Kasumi-1 (cell line): ENCODE measurements at places on chromosomes 11 and 22.

- no peak for DNase-seq
Measured at GRCh38 chr22:28909375-28909774, 26.0 kb downstream of the ZNRF3 start.

GRCh38 chr11:74672956-74673692 is 58.1 kb downstream of the CHRDL2 start:
- DNase-seq: no peak

- no peak for DNase-seq
Measured at GRCh38 chr11:70566768-70567530, 168.6 kb downstream of the CTTN start.

GRCh38 chr11:129813231-129813791 is 2.3 kb upstream of the TMEM45B start:
- DNase-seq: no peak

GRCh38 chr22:31969789-31970489 is 25.6 kb downstream of the YWHAH start:
- DNase-seq: peak; percentile 49

- no peak for DNase-seq
Measured at GRCh38 chr22:39946126-39946502, 14.1 kb upstream of the TMA7B start.

GRCh38 chr11:565921-566509 is 5.2 kb downstream of the RASSF7 start:
- DNase-seq: no peak

DNA sequence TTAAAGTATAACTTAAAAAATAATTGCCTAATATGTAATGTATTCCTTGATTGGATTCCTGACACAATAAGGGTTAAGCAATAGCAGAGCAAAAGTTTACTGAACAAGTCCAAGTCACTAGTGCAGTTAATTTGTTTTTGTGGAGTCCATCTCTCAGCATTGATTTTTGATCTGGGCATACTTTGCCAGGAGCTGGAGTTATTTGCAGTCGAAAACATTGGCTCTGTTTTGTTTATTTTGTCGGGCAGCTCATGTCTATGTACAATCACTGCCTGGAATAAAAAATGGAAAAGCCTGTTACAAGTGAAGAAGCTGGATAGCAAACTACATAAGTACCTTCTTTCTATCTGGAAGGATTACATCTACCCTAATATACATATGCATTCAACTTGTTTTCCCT is 625.2 kb downstream of the CNTN5 start:
- DNase-seq: no peak

DNA sequence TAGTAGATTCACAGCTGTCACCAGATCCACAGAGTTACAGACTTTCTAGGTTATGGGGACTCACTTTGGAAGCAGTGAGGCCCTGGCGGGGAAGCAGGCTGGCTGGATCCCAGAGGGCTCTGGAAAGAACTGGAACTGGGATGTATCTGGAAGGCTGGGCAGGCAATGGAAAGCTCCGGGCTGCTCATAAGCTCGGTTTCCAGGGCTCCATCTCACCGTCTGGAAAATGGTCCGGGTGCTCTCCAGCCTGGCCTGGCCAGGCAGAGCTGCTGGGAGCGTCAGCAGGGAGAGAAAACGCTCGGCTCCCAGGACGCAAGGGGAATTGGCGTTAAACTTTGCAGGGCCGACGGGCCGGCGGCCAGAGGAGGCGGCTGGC is 335 bp upstream of the SEZ6L start:
- DNase-seq: no peak

DNA sequence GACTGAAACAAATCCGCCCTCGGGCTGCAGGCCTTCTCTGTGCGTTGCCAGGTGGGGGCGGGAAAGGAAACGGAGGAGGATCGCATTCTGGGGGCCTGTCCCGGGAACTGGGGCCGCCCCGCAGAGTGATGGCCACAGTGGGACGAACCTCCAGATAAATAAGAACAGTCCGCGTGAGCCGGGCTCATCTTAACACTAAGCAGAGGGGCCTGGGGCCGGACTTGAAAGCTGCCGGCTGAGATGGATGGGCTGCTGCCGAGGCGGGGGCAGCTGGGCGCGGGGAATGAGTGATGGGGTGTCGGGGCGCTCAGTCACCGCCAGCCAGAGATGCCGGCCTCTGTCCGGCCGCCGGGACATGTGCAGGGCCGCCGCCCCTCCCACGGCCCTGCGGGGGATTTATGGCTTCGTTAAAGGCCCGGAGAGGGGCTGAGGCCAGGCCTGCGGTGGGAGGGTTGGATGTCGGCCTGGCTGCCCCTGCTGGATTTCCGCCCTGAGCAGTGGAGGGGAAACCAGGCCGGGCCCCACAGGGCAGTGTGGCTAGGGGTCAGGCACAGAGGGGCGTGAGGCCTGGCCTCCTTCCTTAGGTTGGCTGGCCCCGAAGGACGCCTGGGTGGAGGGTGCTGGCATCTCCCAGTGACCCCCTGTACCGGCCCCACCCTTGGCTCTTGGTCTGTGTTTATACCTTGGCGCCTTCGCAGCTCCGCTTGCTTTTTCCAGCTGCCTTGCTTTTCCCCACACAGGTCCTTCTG is 45.3 kb upstream of the CD82 start:
- no peak for DNase-seq

DNA sequence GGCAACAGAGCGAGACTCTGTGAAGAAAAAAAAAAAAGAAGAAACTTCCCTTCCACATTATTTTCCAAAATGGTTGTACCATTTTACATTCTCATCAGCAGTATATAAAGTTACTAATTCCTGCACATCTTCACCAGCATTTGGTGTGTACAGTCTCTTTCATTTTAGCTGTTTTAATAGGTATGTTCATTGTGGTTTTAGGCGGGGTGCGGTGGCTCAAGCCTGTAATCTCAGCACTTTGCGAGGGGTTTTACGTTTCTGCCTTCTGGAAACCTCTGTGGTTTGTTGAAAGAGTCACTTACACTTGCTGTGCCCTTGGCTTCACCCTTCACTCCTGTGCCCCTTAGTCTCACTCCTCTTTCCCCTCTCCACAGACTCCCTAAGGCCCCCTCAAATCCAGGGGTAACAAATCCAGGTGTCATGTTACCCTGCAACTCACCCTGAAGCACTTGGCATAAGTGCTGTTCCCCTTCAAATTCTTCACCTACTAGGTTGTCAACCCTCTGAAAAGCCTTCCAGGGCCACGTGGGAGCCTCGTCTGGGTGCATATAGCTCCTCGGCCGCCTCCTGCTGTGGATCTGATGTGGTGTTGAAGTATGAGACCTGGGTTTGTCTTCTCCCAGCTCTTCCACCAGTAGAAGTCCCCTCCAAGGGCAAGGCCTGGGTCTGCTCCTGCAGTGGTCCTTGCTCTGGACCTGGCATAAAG is 20.8 kb downstream of the TOB2 start:
- no peak for DNase-seq

GRCh38 chr22:29310863-29311339 is 4.5 kb downstream of the GAS2L1 start:
- DNase-seq: peak; percentile 82

GRCh38 chr11:118527109-118527508 is at the start of gene TTC36:
TSS of gene TTC36 (plus strand) at chr11:118527474. CDS start at chr11:118527495, 21 bp downstream.
- no peak for DNase-seq

GRCh38 chr11:63747011-63747410 is 21.6 kb downstream of the ZFTA start:
- no peak for DNase-seq

GRCh38 chr22:41831383-41831782 is 1.5 kb upstream of the SREBF2 start:
- DNase-seq: peak; percentile 46

DNA sequence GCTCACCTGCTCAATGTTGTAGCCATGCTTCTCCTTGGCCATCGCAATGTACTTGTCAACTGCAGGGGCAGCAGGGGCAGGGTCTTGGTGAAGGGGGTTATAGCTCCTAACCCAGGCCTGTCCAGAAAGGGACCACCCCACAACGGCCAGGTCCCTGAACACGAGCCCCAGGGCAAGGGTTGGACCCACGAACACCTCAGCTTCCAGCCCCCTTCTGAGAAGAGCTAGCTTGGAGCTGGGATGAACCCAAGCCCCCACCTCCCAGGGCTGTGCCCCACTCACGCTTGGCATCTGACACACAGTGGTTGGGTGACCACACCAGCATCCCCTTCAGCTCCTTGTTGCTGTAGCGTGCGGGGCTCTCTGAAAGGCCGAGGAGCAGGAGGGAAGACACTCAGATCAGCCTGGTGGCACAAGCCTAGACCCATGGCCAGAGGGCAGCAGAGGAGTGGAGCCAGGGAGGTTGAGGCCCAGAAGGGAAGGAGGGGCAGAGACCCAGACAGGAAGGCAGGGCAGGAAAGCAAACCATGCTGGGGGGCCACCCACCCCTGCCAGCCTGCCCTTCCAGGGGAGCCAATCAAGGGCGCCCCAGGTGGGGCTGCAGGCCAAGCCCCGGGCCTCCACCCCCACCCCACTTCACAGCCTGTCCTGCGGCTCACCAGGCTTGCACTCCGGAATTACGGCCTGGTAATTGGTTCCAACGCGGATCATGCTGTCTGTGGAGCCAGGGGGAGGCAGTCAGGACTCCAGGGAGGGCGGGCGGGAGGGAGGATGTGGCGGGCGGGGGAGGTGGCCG is 1.9 kb downstream of the RCOR2 start:
- DNase-seq: no peak

DNA sequence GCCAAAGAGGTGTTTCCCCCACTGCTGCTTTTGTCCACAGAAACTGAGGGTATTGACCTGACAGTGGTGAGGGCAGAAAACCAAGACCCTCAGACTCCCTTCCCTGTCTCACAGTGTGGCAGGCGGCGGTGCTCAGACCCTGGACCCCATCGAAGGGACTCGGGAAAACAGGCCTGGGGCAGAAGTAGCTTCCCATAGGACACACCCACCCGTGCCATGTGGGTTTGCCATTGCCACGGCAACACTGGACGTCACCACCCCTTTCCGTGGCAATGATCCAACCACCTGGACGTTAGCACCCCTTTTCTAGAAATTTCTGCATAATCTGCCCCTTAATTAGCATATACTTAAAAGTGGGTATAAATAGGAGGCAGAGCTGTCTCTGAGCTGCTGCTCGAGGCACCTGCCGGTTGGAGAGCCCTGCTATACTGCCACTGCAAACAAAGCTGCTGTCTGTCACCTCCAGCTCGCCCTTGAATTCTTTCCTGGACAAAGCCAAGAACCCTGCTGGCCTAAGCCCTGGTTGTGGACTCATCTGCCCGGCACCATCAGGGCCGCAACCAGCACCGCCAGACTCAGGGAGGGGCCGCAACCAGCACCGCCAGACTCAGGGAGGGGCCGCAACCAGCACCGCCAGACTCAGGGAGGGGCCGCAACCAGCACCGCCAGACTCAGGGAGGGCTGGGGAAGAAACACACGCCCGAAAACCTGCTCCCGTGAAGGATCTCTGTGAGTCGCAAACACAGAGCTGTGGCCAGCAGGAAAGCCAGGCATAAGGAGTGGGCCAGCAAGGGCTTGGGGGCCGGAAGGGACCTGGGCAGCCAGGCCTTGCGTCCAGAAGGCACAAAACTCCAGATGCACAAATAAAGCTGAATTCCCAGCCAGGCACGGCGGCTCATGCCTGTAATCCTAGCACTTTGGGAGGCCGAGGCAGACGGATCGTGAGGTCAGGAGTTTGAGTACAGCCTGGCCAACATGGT is 10.4 kb downstream of the MLC1 start:
- DNase-seq: no peak

DNA sequence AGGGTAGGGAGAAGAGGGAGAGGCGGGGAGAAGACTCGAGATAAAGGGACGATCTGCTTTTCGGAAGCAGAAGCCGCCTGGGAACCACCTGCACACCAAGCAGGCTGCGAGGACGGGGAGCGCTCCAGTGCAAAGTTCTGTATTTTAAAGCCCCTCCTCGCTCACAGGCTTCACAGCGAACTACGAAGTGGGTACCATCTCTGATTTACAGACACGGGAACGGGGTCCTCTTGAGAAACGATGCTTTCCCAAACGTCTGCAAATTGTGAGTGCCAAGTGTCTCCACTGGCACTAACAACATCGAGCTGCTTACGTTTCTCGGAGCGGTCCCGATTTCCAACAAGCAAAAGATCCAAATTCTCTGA is 700 bp upstream of the STX3 start:
- peak; percentile 44 for DNase-seq

- DNase-seq: no peak
Measured at GRCh38 chr11:102553835-102554282, 23.3 kb upstream of the MMP7 start.

DNA sequence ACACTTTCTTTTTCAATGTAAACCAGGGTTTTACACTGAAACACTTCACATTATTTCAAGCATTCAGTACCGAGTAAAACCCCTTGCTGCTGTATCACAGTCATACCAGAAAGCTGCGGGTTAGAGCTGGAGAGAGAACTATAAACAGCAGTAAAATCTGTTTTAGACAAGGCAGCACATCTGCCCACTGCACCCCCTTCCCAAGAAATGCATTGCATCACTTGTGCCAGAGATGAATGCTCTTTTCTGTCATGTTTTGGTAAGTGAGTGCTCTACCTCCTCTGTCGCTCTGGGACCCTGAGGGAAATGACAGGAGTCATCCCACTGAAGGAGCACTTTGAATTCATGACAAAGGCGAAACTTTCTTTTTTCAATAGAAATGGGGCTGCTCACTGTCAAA is 107.2 kb downstream of the MAML2 start:
- DNase-seq: no peak

DNA sequence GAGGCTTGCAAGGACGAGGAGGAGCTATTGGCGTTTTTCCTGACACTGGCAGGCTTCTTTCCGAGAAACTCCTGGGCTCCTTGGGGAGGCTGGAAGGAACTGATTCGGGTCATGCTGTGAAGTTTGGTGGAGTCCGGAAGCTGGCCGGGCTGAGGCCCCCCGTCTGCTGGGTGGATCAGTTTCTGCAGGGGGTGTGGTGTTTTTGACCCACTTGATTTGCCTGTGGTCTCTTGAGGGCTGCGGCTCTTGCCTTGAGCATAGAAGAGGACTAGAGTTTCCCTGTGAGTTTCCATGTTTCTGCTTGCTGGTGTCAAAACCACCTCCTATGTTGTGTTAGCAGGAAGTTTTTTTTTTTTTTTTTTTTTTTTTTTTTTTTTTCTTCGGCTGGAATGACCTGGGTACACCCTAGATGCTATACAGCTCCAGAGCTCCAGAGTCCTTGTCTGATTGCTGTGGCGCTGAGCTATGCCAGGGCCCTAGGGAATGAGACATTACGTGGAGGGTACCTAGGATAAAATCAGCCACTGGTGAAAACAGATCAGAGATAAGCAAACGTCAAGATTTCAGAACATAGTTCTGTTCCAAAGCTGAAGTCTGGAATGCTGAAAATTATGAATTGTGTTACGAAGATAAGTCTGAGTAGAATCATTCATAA is 728 bp downstream of the TBC1D22A start:
- no peak for DNase-seq

DNA sequence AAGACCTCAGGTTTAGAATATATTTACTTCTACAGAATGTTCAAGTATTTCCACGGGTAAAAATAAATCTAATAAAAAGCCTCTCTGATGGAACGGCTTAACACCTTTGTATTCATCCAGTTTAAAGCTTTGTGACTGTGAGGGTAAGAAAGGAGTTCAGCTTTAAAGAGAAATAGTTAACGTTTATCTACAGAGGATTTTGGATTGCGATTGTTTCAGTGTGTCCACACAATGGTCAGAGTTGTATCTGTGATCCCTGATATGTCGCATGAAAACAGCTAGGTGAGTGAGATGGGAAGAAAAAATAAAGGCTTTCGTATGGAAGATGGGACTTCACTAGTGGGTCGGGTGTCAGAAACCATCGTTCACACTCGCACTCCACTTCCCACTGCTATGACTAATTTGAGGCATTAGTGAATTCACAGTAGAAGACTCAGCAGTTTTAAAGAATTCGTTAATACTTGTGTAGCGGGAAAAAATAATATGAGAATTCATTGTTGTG is 1.6 kb downstream of the APLP2 start:
- DNase-seq: peak; percentile 68

GRCh38 chr11:18393581-18394274 is 635 bp upstream of the LDHA start:
- DNase-seq: peak; percentile 47

GRCh38 chr11:63536669-63537292 is at the start of gene PLAAT4:
TSS of gene PLAAT4 (plus strand) at chr11:63536808. CDS start at chr11:63536869, 61 bp downstream.
- peak; percentile 8 for DNase-seq
